NCI-H2081 (cell line): ENCODE measurements at places on chromosomes 13 and 19.
A peak's percentile ranks its signal among the peaks of the same experiment; 100 is the strongest.

- no peak for DNase-seq
These were observed 9.8 kb downstream of the PROZ start for GRCh38 chr13:113168211-113168610.

- DNase-seq, result no peak
These were observed 1146.0 kb downstream of the UQCRFS1 start for GRCh38 chr19:28066988-28067387.

DNA sequence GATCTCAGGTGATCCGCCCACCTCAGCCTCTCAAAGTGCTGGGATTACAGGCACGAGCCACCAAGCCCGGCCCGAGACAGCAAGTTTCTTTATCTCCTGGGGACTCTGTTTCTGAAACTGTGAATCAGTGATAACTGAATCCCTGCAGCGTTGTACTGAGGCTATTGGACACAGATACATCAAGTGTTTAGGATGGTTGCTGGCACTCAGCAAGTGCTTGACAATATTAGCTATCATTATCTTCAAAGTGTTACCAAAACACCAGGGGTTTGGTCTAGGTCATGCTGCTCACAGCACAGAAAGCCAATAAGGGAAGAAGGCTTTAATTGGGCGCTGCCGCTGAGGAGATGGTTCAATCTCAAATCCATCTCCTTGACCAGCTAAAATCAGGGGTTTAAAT is 20.5 kb upstream of the PNMA8C start:
- no peak for DNase-seq

DNA sequence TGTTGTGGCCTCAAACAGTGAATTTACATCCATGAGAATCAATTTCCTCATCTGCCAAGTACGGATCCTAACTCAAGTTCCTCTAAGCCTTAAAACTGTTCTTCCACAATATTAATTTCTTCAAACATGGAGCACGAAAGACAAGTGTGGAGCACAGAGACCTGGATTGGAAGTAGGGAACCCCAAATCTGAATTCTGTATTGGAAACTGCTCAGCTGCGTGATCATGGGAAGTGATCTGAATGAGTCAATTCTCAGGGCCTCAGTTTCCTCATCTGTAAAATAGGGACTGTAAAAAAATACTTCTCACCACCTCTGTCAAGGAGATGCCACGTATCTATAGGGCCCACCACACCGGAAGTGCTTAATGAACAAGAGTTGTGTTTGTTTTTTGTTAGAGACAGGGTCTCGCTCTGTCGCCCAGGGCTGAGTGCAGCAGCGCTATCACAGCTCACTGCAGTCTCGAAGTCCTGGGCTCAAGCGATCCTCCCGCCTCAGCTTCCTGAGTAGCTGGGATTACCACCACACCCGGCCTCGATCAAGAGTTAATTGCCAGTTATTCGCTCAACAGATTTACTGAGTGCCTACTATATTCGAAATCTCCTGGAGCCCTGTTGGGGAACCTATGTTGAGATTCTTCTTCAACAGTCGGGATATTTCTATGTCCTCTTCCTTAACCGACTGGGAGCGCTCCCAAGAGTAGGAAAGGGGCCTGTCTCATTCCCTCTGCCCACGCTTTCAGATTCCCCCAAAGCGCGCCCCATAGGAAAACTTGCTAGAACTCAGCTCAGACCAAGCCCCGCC is 1.6 kb downstream of the SERTAD3 start:
- DNase-seq, result peak; percentile 28

DNA sequence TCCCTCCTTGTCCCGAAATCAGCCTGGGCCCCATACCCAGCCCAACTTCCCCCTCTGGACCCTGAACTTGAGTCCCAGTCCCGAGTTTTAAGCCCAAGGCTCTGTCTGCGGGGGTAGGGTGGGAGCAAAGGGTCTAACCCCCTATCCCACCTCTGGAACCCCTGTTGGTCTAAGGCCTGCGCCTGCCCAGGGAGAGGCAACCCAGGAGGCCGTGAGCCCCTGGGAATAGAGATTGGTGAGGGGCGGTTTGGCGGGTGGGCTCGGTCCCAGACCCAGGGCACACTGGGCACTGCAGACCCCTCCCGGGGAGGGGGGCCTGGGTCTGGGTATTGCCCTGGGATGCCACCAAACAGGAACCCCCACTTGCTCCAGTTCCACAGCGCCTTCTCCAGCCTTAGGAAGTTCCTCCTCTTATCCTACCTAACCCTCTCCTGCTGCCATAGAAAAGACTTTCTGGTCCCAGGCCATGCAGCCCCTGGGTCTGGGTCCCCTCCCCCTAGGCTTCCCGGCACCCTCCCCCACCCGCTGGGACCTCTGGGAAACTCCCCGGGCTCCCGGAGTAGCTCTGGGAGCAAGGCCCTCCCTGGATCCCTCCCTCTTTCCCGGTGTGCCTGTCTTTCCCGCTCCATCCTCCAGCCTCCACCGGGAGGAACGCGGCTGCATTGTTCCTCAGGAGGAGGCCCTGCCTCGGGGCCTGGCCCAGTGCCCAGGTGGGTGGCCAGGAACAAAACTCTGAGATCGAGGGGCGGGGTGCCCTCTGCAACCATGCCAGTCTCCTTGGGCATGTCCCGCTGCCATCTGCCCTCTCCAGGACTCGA is 33.6 kb upstream of the NANOS3 start:
- no peak for DNase-seq

DNA sequence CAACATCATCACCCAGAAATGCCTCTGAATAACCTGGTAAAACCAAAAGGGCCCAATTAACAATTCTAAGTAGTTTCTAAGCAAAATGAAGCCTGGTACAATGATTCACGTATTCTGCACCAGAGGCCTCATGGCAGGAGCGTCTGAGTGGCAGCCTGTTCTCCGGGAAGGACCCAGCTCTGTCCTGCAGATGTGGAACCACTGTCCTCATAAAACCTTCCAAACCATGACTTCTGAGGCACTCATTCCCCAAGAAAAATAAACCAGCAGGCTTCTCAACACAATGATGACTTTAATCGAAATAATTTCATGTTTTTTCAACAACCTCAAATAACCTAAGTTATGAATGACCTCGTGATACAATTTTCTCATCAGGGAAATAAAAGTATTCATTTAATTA is 89.9 kb downstream of the STK24 start:
- DNase-seq, result no peak

DNA sequence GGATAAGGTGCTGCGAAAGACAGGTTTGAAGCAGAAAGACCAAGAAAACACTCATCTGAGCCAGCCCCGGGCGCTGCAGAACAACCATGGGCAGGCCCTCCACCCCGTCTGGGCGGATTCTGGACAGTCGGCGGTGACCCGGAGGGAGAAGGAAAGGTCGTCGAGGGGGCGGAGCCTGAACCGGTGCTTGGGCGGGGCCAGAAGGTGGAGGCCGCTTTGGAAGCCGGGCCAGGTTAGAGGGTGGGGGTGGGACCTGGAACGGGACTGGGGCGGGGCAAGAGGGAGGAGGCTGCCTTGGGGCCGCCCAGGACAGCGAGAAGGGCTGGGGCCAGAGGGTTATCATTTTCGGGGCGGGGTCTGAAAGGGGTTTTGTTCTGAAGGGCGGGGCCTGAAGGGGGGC is 5.0 kb upstream of the ZNF765 start:
- DNase-seq, result no peak

- no peak for DNase-seq
These were observed 418.9 kb downstream of the KLF12 start for GRCh38 chr13:73715114-73715910.

DNA sequence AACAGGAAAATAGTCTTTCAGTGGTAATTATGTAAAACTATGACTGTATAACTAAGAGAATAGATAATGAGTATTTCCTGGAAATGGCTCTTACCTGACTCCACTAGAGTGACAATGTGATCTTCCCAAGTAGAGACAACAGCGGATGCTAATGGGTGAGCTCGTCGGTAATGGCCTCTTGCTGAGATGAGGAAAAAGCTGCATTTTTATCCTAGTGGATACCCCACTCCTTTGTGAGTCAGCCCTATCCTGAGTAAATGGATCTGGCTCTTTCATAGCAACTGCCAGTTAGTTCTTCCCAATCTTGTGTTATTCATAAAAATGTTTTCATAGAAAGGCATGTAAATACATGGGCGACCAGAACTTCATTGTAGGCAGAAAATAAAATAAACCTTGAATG is 299.5 kb downstream of the NALCN start:
- DNase-seq, result no peak

DNA sequence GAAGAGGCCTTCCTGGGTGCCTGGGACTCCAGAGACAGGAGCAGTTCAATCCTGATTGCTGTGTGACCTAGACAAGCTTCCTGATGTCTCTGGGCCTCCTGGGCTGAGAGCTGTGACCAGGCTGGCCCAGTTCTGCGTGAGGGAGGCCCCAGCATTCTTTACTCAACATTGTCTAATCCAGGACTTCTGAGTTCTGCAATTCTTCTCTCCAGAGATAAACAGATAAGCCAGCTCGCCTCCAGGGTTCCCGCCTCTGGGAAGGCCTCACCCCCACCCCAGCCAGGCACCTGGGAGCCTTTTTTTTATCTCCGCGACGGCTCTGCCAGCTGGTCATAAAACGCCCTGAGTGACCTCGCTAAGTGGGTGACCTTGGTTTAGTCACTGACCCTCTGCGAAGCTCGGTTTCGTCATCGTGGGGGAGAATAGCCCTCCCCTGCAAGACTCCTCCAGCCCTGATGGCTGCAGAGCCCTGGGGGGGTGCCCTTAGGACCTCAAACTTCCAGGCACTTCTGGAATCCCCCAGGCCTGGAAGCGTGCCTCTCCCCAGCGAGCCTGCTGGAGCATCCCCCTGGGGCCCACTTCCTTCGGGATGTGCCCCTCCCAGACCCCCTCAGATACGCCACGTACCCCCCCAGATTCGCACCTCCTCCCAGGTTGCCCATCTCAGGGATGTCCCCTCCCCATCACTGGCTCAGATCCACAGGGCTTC is 1.9 kb downstream of the SULT2B1 start:
- DNase-seq, result no peak

DNA sequence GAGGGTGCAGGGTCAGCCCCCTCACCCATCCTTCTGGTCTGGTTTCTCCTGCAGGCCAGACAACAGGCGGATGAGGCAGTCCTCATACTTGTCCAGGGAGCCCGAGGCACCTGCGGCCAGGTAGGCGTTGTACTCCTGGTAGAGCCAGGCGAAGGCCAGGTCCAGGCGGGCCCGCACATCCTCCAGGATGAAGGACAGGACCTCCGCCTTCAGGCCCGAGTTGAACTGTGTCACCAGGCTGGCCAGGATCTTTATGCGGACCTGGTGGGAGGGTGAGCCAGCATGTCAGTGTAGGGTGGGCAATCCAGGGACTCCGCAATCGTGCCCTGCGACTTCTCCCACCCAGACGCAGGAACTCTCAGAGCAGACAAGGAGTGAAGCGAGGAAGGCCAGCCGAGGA is 13.8 kb upstream of the RSPH6A start:
- no peak for DNase-seq

GRCh38 chr19:15120135-15121026 is 13.2 kb downstream of the SYDE1 start:
- DNase-seq, result no peak

DNA sequence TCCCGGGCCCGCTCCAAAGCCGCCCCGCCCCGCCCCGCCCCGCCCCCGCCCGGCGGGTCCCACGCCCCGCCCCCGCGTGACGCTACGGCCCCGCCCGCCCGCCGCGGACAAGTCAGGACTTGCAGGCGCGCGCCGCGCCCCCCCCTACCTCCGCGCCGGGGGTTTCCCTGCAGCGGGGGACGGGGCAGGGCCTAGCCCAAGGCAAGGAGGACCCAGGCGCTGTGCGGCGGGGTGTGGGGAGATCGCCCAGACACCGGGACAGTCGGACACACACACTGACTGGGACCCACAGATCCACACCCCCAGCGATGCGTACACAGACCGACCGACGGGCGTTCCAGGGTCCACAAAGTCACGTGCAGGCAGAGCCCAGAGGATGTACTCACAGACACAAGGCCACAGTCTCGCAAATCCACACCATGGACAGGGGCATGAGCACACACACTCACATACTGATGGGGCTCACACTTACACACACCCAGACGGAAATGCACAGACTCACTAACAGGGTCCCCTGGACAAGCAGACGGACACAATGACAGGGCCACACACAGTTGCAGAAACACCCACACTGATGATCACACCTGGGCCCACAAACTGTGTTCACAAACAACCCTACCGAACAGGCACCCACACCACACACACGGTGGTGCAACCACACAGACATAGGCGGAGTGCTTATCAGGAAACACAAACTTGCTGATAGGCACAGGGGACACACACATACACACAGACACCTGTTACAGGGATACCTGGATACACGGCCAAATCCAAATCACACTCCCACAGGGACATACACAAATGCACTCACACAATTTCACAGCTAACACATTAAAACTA is 436 bp upstream of the BBC3 start:
- DNase-seq, result peak; percentile 64

- no peak for DNase-seq
These were observed 8.4 kb downstream of the IGFL3 start for GRCh38 chr19:46116121-46116520.

- DNase-seq, result peak; percentile 7
These were observed 460.6 kb downstream of the FGF14 start for GRCh38 chr13:101941095-101941783.

GRCh38 chr13:104592545-104593250 is 1526.5 kb upstream of the SLC10A2 start:
- DNase-seq, result no peak

- DNase-seq, result no peak
These were observed 38.0 kb upstream of the ZNF573 start for GRCh38 chr19:37817180-37817981.

GRCh38 chr13:79710376-79710775 is 229.4 kb downstream of the NDFIP2 start:
- DNase-seq, result no peak

GRCh38 chr19:50486823-50487515 is 10.3 kb upstream of the GARIN5A start:
- DNase-seq, result no peak

DNA sequence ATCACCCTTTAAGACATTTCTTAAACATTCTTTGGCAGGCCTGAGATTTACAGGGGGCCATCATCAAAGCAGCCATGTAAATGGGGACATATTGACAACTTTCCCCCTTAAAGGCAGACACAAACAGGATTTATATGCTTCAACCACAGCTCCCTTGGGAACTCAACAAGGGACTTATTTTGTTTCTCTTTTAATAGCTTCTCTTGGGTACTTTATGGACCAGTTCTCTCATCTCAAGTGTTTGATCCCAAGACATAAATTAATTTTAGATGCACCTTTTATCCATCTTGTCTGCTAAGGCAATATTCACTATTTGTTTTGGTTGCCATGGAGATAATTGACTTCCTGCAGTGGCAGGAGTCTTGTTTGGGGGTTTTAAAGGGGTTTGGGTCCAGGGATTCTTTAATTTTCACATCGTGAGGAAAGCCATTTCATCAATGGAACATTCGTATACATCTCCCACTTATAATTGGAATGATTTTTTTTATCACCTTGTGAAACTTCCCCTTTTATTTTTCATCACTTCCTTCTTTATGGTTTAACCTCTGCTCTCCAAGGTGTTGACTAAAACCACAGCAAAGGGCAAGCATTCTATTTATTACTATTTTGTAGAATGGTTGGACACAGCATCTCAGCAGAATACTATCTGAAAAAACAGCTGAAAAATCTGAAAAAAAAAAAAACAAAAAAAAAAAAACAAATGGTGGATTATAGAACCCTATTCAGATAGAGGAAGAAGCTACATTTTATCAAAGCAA is 726.0 kb downstream of the DIAPH3 start:
- peak; percentile 13 for DNase-seq
